Activated CD8-positive, alpha-beta memory T cell treated with anti-CD3 and anti-CD28 coated beads for 4 hours (primary cell): ENCODE measurements at places on chromosomes 6 and 20.
A peak's percentile ranks its signal among the peaks of the same experiment; 100 is the strongest.

- DNase-seq = no peak
Measured at GRCh38 chr20:35909176-35909575, 45.1 kb downstream of the SCAND1 start.

GRCh38 chr6:63278916-63279315 lies 40.9 kb downstream of the LGSN start:
- no peak for DNase-seq

GRCh38 chr6:388202-388903 lies 3.2 kb upstream of the IRF4 start:
- DNase-seq = no peak

GRCh38 chr6:45687570-45687969 lies 309.8 kb upstream of the SUPT3H start:
- DNase-seq = no peak

DNA sequence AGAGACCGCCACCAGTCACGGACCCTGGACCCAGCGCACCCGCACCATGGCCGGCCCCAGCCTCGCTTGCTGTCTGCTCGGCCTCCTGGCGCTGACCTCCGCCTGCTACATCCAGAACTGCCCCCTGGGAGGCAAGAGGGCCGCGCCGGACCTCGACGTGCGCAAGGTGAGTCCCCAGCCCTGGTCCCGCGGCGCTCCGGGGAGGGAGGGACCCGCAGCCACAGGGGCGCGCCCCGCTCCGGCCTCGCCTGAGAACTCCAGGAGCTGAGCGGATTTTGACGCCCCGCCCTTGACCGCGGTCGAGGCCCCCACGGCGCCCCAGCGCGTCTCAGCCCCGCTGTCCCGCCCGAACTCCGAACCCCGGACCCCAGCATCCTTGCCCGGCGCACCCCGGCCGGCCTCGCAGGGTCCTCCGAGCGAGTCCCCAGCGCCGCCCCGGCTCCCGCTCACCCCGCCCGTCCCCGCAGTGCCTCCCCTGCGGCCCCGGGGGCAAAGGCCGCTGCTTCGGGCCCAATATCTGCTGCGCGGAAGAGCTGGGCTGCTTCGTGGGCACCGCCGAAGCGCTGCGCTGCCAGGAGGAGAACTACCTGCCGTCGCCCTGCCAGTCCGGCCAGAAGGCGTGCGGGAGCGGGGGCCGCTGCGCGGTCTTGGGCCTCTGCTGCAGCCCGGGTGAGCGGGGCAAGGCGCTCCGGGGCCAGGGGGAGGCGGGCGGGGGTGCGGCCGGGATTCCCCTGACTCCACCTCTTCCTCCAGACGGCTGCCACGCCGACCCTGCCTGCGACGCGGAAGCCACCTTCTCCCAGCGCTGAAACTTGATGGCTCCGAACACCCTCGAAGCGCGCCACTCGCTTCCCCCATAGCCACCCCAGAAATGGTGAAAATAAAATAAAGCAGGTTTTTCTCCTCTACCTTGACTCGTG lies at the start of gene OXT:
OXT (plus strand) TSS at position 11 of the 920 bp plus-strand sequence; CDS start at position 47, 36 bp downstream.
- DNase-seq = peak; percentile 48

DNA sequence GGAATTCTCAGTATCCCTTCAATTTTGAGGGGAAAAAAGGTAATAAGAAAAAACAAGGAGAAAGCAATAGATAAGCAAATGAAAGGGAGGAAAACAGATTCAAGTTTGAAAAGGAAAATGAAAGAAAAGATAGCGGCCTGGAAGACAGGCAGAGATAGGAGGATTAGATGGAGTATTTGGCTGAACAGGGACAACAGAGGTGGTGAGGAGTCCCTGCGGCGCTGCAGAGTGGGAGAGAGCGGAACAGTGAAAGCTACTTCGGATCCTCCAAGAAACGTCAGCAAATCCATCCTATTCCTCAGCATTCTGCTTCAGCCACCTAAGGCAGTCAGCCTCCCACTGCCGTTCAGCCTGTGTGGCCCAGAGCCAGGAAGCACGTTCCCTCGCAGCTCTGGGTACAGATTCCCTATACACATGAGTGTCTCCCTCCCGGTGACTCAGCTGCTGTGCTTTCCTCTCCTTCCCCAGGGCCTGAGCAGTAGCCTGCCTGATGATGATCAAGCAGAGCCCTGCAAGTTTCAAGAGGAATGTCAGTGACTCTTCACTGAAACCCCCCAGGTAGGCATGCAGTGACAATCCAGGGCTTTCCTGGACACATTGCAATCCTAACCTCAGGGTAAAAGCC lies 43.4 kb upstream of the CDYL start:
- no peak for DNase-seq

- no peak for DNase-seq
Measured at GRCh38 chr6:5968817-5969734, 37.6 kb downstream of the NRN1 start.

DNA sequence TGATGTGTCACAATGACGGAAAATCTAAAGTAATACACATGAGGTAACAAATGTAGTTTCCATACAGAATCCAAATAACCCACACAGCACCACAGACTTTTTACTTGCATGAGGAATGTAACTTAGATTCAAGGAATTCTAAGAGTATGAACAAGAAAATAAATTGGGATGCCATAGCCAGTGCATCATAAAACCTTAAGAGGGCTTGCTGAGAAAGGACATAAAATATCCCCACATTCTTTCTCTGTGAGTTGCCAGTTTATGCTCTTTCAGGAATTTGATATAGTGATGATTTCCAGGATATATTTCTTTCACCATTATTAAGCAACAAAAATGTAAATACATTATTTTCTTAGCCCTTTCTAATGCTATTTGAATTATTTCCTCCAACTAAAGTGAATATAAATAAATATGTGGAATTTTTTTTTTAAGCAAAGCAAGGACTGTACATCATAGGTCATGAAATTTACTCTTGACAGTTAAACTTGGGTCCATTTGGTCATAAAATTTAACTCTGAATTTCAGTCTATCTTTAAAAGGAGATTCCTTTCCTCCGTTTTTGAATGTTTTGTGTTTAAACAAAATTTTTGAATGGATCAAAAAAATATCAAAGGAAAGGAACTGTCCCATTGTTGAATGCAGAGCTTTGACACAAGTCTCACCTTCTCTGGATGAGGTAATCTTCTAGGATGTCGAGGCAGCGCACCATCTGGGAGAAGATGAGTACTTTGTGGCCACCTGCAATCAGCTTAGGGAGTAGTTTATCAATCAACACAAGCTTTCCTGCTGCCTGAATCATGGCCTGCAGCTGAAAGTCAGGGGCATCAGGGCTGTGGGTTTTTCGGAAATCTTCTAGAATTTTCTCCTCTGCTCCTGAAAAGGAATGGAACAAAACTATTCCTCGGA lies 116.3 kb upstream of the EMILIN3 start:
- DNase-seq = no peak

GRCh38 chr6:108960601-108961000 lies 112.4 kb downstream of the ARMC2 start:
- DNase-seq = no peak

- DNase-seq = no peak
Measured at GRCh38 chr6:35014341-35014740, 125.3 kb downstream of the ANKS1A start.

GRCh38 chr6:135985471-135985870 lies 134.0 kb downstream of the PDE7B start:
- DNase-seq = no peak

DNA sequence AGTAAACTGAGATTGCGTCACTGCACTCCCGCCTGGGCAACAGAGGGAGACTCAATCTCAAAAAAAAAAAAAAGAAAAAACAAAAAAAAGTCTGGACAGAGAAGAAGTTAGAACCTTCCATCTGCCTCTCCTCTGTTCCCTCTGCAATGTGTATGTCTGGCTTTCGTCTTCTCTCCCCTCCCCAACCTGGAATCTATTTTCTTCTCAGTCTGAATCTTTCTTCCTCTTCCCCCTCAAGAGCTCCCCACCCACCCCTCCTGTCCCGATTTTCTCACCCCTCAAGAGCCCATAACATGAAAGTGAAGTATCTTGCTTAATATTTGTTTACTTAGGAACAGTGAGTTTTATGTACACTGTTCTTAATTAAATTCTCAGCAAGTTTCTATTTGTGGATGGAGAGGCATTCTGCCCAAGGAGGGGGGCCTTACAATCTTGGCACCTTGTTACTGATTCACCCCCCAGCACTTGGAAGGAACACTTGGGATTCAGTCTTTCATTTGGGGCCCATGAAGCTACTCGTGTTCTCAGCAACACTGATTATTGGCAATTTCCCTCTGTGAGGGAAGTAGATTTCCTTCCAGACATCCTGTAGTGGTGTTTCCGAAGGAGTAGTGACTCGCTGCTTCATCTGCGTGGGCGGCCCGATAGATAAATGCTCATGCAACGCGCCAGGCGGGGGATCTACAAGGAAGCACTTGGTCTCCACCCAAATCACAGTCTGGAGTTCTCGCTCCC lies 69.3 kb upstream of the SRSF6 start:
- no peak for DNase-seq

- DNase-seq = no peak
Measured at GRCh38 chr6:47096211-47096895, 54.2 kb upstream of the ADGRF1 start.
